ENCODE measurements at places on chromosomes 12 and 14.
A peak's percentile ranks its signal among the peaks of the same experiment; 100 is the strongest.

DNA sequence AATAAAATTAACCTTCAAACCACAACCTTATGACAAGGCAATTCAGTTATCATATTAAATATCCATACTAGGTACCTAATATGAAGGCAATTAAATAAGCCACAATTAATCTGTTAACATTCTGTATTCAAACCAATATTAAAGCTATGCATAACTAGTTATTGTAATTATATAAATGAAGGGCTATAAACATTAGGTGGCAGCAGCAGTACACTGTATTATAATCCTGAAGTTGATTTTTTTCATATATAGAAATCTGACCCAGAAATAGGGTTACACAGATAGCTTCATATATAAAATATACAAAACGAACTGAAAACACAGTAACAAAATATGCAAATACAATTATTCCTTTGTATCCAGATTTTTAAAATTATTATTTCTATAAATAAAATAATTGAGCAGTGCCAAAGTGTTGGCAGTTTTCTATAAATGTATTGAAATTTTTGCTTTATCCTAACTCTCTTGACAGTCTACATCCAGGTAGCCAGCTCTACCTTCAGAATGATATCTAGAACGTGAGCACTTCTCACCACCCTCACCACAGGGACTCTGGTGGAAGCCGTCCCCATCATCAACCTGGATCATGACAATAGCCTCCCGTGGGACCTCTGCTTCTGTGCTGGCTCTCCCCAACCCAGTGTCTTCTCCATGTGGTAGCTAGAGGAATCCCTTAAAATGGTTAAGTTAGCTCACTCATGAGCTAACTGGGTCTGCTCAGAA, 136.2 kb downstream of the MED13L start:
- no peak for DNase-seq

DNA sequence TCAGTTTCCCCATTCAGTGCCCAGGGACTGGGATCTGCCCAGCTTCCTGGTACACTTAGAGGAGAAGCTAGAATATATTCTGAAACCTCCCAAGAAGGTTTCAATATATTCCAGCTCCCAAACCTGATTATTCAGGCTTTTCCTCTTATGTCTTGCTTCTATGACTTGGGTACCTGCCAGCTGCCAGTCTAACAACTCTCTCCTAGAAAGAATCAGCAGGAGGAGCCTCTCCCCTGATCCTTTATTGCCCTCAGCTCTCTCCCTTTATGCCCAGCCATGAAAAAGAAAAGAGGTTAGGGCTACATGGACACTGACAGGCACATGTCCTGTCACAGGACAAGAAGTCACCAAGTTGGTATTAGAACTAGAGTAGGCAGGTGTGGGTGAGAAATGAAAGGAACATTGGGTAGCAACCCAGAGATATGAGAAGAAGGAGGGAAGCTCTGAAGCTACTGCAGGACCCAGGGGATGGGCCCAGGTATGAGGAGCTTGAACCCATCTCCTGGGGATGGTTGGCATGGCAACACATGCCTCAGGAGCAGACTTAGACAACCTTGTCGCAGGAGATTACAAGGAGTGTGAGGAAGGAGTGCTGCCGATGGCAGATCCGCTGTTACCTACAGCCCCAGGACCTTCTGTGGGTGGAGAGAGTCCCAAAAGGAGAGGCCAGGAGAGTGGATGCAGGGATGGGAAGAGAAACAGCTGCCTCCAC, 2.0 kb upstream of the CACNB3 start:
- no peak for DNase-seq

DNA sequence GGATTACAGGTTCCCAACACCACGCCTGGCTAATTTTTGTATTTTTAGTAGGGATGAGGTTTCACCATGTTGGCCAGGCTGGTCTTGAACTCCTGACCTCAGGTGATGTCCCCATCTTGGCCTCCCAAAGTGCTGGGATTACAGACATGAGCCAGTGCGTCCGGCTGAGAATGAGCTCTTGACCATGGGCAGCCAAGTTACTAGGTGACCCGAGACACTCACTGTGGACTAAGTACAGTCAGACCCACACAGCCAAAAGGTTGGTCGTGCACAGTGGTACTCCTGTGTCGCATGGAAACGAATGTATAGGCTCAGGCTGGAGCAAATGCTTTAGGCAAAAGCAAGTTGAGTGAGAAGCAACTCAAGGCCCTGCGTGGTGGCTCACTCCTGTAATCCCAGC, 21.0 kb downstream of the DLK1 start:
- DNase-seq: no peak

DNA sequence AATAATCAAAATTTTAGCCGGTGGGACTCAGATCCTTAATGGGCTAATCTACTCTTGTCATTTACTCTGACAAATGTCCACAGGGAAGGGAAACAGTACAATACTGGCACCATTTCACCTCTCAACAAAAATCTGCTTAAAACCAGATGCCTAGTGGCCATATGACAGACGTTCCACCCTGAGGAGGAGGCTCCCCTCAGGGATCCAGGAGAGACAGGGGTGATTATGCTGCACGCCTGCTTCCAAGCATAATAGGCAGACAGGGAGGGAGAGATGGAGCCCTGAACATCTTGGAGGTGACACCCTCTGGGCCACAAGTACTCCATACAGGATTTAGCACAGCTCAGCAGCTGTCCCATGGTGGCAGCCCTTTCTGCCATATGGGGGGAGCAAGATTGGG, 24.8 kb upstream of the AKAP6 start:
- no peak for DNase-seq

- no peak for DNase-seq
These were observed 39.9 kb downstream of the INSM2 start for GRCh38 chr14:35573911-35574310.

GRCh38 chr14:103879570-103880347, 32.4 kb upstream of the PPP1R13B start:
- no peak for DNase-seq

DNA sequence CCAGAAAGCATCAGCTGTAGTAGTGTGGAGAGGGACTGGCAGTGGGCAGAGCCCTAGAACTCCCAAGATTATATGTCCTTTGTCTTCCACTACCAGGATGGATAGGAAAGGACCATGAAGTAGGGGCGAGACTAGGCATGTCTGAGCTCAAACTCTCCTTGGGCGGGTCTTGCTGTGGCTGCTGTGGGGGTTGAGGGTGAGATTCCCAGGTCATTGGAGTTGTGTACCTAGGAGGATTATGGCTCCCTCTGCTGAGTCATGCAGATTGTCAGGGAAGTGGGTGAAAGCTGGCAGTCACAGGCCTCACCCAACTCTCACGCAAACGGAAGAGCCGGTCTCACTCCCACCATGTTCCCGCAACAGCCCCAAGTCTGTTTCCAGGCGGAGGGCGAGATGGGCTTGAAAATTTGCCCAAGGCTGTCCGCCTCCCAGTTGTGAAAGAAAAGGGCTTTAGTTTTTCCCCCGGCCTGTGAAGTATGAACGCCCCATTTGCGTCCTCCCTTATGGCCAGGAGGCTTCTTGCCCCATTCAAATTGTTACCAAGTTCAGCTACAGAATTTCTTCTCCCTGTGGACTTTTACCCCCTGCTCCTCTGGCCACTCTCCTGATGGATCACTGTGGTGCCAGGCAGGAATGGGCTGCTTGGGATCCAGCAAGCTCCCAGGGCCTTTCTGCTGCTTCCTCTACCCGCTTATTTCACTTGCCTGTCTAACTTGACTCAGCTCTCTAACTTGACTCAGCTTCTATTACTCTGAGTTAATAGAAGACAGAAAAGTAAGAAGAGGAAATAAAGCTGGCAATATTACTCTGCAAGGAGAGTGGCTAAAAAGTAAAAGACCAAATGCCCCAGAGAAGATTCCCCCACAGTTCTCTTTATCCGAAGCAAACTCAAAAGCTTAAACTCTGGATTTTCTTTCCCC, 159.3 kb downstream of the SLC2A13 start:
- no peak for DNase-seq

GRCh38 chr14:97604731-97605130, 807.5 kb downstream of the VRK1 start:
- DNase-seq: no peak

- DNase-seq: no peak
These were observed 6.0 kb upstream of the GTSF1 start for GRCh38 chr12:54479421-54479820.

GRCh38 chr12:85325442-85325841, 45.4 kb downstream of the ALX1 start:
- no peak for DNase-seq

GRCh38 chr14:94853920-94854319, 84.0 kb upstream of the GSC start:
- no peak for DNase-seq

GRCh38 chr14:92490239-92490959, 23.2 kb upstream of the RIN3 start:
- DNase-seq: no peak

DNA sequence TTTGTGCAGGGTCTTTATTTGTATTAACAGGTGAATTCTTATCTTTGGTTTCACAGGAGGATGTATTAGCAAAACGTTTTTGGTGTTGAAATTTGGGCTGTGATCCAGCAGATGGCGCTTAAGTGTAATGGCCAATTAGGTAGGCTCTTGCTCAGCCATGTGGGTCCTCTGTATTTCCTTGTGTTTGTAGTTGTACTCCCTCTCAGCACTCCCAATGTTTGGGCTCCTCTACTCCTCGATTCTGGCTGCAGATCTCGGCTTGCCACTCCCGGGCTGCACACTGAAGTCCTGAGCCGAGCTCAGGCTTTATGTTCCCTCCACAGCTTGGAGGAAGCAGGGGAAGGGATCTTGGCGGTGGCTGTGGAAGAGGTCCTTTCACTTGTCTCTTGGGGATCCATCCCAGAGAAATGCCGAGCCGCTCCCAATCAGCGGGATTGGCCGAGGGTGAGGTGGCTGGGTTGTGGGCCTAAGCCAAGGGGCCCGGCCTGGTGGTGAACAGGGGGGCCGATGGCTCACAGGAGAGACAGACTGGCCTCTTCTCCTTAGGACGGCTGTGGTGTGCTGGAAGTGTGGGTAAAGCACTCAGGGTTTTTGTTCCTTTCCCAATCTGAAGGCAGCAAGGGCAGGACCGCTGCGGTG, 133.7 kb downstream of the AEBP2 start:
- no peak for DNase-seq

DNA sequence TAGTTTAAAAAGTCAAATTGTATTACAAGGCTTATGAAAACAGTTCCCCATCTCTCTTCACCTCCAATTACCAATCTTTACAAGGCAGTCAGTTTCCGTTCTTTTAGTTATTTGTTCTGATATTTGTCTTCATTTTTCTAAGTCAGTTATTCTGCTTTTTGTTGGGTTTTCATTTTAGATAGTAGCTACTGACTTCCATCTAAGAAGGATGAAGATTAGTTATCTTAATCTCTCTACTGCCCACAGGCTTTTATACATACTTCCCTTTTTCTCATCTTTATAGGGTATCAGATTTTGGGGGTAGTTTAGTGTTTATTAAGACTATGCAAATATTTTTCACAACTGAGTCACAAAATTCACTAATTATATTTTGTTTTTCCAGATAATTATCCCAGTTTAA, 38.4 kb downstream of the FRS2 start:
- DNase-seq: no peak

GRCh38 chr14:91254461-91254860, 10.0 kb upstream of the GPR68 start:
- DNase-seq: no peak

DNA sequence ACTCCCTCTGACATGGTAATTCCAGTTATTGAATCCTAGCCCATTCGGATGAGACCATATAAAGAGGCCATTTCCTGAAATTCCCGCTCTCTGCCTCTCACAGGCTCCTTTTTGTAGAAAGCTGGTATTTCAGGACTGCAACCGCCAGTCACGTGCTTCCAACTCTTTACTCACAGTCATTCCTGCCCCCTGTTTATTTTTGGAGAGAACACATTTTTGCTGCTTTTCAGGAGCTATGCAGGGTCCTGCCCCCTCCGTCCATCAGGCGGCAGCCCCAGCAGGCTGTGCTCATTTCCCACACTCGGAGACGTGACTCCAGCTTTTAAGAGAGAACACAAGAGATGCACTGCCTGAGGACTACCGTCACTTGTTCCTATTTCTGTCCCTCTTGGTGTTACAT, 26.8 kb downstream of the IFT43 start:
- no peak for DNase-seq

DNA sequence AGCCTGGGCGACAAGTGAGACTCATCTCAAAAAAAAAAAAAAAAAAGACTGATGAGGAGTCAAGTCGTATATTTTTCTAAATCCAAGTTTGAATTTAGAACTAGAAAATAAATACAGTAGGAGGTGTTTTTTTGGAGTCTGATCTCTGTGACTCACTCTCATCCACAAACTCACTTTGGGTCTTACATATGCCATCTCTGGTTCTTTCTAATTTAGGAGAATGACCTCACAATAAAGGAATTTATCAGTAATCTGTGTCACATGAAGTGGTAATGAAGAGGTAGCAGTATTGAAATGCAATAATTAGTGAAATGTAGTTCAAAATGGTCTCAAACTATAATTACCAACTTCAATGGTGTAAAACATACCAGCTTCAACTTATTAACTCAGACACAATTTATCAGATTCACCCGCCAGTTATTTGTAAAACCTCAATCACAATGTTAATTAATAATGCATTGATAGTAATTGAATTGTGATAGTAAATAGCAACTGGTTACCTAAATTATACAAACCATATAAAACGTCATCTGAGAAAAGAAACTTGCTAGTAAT, 4.4 kb upstream of the CFL2 start:
- no peak for DNase-seq

GRCh38 chr12:122336015-122336946, 70.0 kb upstream of the VPS33A start:
- DNase-seq: peak; percentile 2

DNA sequence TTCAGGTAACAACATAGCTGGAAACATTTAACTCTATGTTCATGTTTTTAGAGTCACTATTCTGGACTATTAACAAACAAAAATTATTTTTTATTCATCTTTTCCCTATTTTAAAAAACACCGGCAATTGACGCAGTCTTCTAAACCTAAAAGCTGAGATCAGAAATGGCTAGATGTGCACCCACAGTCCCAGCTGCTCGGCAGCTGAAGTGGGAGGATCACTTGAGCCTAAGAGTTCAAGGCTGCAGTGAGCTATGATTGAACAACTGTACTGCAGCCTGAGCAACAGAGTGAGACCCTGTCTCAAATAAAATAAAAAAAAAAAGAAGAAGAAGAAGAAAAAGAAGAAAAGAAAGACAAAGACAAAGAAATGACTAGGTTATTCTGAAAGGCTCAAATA, 64.5 kb downstream of the PAX9 start:
- no peak for DNase-seq

DNA sequence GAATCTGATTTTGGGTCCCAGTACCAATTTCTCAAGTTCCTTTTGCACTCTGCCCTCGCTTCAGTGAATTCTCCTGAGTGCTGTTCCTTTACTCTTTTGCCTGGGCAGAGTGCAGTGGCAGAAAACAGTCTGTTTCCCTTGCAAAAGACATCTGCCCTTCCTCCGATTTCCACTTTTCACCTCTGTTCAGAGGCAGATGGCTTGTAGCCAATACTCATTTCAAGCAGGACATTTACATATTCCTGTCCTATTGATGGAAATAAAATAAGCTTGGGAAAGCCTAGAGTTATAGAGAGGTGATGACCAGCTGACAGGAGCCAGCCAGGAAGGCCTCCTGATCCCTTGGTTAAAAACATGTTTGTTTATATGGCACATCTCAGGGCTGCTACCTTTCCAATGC, 111.0 kb downstream of the SLC8A3 start:
- no peak for DNase-seq

- no peak for DNase-seq
These were observed 48.1 kb downstream of the VWF start for GRCh38 chr12:6076346-6076745.
